ENCODE measurements at places on chromosomes 3 and 15. TPM values are rescaled to one million over a fixed set of nuclear protein-coding genes. Genes with fewer than 3 reads are reported as not detected.

- DNase-seq, result peak; percentile 40
Observed at GRCh38 chr3:142963516-142964448, at the start of gene PAQR9. PAQR9 (minus strand) TSS chr3:142963674; CDS start chr3:142963336, 338 bp downstream.

GRCh38 chr15:65008983-65009382 is 19.3 kb upstream of the SPG21 start:
- peak; percentile 74 for DNase-seq

DNA sequence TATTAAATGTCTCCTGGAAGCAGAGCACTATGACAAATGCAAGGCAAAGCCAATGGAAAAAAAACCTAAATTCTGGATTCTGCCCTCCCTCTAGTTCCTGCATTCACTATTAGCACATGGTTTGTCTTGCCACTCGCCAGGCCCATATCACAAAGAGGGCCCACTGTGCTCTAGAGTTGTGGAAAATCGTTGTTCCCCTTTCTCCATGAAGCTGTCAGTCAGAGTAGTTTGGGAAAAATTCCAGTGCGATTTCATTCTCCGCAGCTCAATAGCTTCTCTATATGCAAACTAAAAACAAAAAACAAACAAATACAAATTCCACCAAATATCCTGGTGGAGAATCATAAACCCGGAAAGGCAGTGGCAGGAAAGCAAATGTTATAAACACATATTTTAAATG is 77.3 kb downstream of the RORA start:
- DNase-seq, result no peak

ZNF385D gene
- 22.4 TPM for total RNA-seq

- no peak for DNase-seq
Observed at GRCh38 chr15:50791486-50791885, 26.0 kb upstream of the SPPL2A start.

TMEM202 gene
- total RNA-seq, result not detected

- no peak for DNase-seq
Observed at GRCh38 chr3:30779686-30780287, 114.7 kb downstream of the GADL1 start.

DNA sequence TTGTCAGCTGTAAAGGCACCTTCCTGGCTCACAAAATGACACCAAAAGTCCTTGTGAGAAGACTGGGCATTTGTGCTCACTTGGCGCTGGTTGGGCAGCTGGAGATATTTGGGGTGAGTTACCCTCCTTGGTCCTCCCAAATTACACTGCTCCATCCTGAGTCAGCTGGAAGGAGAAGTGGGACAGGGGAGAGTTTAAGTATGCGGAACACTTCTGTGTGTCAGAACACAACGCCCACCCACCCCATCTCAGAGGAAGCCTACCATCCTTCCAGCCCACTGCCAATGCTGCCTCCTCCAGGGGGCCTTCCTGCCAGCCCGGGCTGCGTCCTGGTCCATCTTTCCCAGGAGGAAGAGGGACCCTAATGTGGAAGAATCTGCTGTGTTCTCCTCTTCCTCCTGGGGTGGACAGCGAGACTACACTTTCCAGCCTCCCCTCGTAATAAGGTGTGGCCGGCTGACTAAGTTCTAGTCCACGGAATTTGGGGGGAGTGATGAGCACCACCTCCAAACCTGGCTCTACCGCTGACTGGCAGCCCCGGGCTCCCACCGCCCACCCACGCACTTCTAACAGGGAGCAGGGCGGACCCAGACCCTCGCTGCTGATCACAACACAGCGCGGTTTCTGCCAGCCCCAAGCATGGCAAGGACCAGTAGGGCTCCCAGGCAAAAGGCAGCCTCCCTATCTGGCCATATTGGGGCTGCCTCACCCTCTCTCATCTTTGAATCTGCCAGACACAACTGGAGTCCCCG is 265.0 kb downstream of the XXYLT1 start:
- no peak for DNase-seq

DNA sequence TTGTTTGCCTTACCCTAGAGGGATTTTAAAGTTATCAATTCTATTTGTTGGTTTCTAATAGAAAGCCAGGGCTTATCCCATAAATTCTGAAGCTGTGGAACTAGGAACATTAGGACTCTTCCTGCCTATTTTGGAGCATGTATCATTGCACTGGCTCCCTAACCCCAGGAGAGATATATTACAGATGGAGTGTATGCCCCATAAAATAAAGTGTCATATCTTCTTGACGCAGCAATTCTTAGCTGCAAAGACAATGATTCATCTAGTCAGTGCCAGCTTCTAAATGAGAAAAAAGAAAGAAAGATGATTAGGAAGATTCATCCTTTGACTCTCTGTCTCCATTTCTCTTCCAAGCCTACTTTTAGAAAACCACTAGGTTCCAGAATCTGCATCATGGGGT is 74.8 kb upstream of the MAGI1 start:
- no peak for DNase-seq

GRCh38 chr15:74131628-74132413 is 1.4 kb downstream of the ISLR2 start:
- no peak for DNase-seq

DNA sequence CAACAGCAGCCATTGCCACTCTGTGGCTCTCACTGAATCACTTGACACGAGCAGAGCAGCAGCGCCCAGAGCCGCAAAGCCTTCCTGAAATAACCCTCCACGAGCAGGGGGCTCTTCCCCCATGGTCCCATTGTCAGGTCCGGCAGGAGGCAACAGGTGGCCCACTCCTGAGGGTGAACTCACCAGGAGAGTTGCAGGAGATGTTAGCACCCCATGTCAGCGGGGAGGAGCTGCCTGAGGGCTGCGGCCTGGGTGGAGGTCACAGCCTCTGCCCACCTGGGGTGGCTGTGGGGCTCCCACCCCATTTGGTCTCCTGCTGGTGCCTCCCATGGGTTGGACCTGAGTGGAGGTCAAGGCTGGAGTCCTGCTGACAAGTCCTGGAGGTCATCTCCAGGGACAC is 12.3 kb upstream of the C3orf22 start:
- no peak for DNase-seq

DNA sequence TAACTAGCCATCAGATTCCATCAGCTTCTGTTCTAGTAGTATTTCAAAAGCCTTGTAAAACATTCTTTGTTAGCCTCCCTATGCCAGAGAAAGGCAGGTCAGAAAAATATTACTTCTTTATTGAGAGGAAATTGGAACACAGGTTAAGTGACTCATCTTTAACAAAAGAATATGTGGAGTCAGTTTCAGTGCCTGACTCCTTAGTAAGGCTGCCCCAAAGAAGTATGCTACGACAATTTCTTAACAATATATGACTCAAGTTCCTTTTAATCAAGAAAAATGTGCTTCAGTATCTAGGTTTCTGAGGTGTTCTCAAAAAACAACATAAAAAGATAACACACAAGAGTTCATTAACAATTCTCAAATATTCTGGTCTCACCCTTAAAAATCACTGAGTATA is 139.2 kb downstream of the VPS13C start:
- DNase-seq, result no peak

DNA sequence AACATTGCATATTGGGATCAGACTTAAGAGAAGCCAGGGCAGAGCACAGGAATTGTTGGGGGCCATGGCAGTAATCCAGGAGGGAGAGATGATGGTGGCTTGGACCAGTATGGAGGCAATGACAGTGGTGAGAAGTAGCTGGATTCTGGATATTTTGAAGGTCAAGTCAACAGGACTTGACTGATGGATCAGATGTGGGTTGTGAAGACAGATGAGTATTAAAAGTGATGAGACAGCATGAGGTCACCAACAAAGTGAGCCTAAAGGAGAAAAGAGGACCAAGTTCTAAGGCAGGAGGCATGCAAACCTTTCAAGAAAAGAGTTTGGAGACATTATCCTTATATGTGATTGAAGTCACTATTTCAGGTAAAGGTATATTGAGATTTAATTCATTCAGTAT is 56.6 kb upstream of the TIPARP start:
- DNase-seq, result no peak

- peak; percentile 77 for DNase-seq
Observed at GRCh38 chr3:159260049-159260662, 458.3 kb downstream of the MFSD1 start.

DNA sequence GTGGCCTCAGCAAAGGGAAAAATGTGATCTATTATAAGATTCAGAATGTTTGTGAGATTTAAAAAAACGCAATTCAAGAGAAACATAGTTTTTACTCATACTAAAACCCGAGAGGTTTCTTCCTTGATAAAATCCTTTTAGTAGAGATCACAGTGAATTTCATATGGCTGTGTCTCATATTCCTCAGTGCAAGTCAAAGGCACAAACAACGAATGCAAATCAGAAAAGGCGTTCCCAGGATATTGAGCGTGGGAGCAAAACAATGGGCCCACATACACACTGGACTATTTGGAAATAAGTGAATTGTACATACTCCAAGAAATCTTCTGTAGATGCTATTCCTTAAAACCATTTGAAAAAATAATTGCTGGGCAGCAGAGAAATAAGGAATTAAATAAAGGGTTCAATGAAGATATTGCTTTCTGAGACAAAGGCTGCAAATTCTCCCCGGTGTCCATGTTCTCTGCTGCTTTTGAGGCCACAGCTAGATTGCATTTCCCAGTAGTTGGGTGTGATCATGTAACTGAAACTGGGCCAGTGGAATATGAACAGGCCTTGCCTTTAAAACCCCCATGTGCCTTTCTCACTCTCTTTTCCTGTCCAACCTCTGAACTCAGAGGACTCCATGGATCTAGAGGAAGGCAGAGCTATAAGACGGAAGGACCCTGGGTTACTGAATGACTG is 144.6 kb upstream of the TBL1XR1 start:
- no peak for DNase-seq

DNA sequence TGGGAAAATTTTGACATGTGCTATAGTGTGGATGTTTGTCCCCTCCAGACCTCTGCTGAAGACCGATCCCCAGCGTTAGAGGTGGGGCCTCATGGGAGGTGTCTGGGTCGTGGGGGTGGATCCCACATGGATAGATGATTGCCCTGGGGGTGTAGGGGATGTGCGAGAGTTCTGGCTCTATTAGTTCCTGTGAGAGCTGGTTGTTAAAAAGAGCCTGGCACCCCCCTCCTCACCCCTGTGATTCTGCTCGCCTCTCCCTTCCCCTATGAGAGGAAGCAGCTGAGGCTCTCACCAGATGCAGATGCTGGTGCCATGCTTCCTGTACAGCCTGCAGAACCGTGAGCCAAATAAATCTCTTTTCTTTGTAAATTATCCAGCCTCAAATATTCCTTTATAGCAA is 67.4 kb downstream of the ATP10A start:
- DNase-seq, result no peak

BBX gene
- 35.0 TPM for total RNA-seq

- DNase-seq, result no peak
Observed at GRCh38 chr3:187274977-187275338, 16.6 kb downstream of the MASP1 start.

SAMD7 gene
- not detected for total RNA-seq

ANP32A gene
- 38.5 TPM for total RNA-seq

- DNase-seq, result no peak
Observed at GRCh38 chr3:153864793-153865192, 256.4 kb upstream of the ARHGEF26 start.

KBTBD12 gene
- 0.27 TPM for total RNA-seq

DNA sequence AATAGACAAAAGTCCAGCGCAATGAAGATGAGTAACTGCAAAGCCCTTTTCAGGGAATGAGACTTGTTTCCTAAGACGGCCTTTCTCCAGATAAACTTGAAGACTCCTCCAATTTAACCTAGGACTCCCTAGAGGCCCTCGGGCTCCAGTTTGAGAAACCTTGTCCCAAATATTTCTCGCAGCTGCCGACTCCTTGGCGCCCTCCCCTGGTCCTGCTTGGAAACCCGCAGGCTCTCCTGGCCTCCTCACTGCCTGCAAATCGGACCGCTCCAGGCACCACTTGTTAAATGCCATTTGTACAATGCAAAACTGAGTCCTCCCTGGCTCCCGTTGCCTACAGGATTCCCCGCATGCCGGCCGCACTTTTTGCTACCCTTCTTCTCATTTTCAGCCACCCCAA is 36.8 kb downstream of the MUC4 start:
- peak; percentile 45 for DNase-seq

DNA sequence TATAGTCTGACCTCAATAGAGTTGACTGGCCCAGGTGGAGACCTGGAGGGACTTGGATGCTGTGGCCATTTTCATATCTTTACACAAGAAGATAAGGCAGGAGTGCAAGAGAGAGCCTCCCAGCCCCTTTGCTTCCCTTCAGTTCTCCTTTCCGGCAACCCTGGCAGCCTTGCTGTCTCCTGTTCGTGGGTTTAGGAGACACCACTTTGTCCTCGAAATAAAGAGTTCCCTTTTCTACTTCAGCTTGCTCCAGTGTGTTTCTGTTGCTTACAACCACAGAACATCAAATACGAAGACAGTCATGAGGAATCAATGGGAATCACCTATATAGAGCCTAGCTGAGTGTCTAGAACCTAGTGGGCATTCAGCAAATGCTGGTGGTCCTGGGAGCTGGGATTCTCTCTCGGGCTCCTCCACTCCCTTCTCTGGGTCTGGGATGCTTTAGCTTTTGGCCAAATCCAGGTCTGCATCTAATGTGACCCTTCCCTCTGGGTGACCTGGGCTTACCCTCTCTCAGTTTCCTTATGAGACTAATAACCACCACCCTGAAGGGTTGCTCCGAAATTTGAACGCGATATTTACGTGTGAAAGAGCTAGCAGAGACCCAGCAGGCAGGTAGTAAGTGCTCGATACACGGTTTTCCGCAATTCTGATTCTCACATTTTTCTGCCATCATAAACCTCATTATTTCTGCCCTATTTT is 44.5 kb downstream of the PCSK6 start:
- no peak for DNase-seq

- no peak for DNase-seq
Observed at GRCh38 chr15:68699124-68699880, 120.5 kb downstream of the CORO2B start.

MME gene
- total RNA-seq, result 3.0 TPM

UCN2 gene
- under 0.01 TPM for total RNA-seq

- no peak for DNase-seq
Observed at GRCh38 chr15:39468331-39468730, 112.5 kb upstream of the THBS1 start.

DNA sequence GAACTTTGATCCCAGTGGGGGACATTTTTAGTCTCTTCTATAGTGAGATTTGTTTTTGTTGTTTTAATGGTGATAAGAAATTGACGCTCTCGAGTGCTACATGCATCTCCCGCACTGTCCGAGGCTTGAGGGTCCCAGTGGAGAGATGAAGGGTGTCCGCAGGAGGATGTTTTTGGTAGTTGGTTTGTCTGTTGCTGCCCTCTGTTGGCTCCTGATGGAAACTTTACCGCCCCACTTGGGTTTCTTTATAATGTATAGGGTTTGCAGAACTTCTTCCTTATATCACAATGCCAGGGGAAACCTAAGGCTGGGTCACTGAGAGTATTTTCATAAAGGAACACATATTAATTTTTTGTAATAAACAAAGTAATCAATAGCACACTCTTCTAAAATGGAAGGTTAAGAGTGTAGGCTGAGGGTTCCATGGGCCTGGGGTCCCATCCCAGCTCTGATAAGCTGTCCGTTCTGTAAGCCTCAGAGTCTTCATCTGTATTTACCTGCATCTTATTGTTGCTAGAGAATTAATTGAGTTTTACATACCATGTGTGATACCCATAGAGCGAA is 185.3 kb upstream of the FEZF2 start:
- peak; percentile 24 for DNase-seq

GRCh38 chr3:176412771-176413170 is 784.5 kb downstream of the TBL1XR1 start:
- no peak for DNase-seq

TMCO5A gene
- not detected for total RNA-seq

Measured in hematopoietic multipotent progenitor cell (in vitro differentiated cells).